ENCODE measurements at places on chromosomes 3 and 15.

GRCh38 chr15:93245661-93246042 lies 156.6 kb upstream of the RGMA start:
- no peak for DNase-seq

- no peak for DNase-seq
Observed at GRCh38 chr15:60960517-60960916, 268.6 kb downstream of the RORA start.

GRCh38 chr3:175179055-175179454 lies 319.9 kb downstream of the NAALADL2 start:
- no peak for DNase-seq

GRCh38 chr15:78051596-78051995 lies 25.9 kb downstream of the TBC1D2B start:
- no peak for DNase-seq

DNA sequence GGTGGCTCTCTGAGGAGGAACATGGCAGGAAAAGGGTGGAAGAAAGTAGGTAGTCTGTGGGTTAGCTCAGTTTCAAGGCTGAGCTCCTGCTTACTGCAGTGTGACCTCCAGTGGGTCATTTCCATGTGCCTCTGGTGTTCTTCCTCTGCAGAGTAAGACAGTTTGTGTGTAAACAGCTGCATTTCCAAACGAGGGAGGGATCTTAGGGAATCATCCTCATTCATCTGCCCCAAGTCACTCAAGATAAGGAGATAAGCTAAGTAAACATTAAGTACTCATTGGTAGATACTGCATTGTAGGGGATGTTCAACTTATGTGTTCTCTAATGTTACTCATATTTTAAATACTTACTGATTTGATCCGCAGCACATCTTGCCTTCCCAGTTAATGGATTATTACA lies 83.6 kb downstream of the CLSTN2 start:
- no peak for DNase-seq

GRCh38 chr3:160928183-160928726 lies 172.2 kb downstream of the PPM1L start:
- DNase-seq = no peak

DNA sequence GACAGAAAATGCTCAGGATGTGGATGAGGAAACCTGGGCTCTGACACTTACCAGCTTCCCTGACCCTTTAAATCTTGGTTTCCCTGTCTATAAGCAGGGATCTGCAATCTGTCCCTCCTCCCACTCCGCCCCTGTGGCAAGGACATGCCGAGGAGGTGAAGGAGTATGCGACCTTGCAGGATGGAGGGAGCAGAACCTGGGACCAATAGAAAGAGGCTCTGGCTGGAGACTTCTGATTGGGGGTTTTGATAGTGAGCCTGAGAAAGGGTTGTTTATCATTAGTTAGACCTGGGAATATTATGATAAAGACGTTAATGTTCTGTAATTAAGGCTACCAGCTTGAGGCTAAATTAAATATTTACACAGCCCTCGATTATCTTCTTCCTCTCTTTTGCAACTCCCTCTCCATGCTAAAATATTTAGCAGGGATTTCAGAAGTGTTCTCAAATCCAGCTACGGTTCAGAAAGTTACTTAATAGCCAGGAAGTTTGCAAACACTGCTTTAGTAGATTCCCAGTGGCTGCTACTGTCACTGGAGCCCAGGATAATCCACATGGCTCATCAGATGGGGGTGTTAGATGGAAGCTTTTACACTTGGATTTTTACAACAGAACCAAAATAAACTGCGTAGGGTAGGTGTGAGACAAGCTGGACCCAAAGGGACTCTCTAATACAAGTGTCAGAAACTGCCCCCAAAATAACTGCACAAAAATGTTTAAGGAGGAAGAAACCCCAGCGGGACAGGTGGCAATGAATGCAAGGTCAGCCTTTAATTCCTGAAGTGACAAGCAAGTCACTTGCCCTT lies 9.2 kb upstream of the PAQR5 start:
- no peak for DNase-seq

- DNase-seq = no peak
Observed at GRCh38 chr3:100340527-100340926, 6.0 kb downstream of the NIT2 start.

- no peak for DNase-seq
Observed at GRCh38 chr3:134775831-134776230, 19.2 kb upstream of the EPHB1 start.

Measured in stimulated activated CD8-positive, alpha-beta memory T cell treated with anti-CD3 and anti-CD28 coated beads, Interleukin-15, amount 100 ng/mL, for 4 hours (primary cell).